ENCODE measurements at places on chromosomes 12 and 14. TPM values are rescaled to one million over a fixed set of nuclear protein-coding genes. Genes with fewer than 3 reads are reported as not detected.

DNA sequence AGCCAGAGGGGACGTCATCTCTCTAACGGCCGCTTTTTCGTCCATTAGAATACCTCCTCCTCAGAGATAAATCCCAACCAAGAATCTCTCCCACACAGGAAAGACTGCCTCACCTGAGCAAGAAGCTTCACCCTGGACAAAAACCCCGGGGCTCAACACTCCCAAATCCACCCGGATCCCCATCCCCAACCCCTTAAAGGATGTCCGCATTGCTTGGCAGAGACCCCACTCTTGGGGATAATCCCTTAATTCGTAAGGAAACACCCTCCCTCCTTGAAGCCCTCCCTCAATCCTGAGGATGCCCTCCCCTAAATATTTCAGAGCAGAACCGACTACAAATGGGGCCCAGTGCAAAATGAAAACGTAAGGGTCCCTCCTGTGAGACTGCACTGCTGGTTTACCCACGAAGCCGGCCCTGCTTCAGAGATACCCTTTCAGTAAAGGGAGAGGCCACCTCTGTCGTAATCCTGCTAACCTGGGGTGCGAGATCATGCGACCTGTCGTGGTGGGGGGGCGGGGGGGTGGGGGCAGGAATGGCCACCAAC lies 655 bp upstream of the DYNLL1 start:
- peak; percentile 38 for DNase-seq

DNA sequence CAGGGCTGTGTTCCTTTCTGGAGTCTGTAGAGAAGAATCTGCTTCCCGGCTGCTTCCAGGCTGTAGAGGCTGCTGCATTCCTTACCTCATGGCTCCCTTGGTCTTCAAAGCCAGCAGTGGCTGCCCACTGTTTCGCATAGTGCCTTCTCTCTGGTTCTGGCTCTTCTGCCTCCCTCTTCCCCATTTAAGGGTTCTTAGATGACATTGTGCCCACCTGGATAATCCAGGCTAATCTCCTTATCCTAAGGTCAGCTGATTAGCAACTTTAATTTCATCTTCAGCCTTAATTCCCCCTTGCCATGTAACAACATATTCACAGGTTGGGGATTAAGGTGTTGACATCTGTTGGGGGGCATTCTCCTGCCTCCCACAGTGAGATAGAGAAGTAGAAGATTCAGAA lies 208.6 kb upstream of the TMTC1 start:
- no peak for DNase-seq

DNA sequence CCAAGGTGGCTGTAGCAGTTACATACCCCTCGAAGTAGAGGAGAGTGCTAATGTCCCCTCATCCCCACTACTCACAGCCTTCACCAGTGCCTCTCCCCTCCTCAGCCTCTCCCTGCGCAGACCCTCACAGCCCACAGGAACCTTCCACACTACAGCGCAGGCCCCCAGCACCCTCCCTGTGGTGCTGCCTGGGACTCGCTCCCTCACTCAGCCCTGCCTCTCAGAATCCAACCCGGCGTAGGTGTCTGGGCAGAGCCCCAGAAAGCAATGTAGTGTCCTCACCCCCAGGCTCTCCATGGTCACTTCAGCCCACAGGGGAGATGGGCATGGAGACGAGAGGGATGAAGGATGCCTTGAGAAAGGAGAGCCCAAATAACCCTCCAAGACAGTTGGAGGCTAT lies 10.9 kb upstream of the ZNF740 start:
- no peak for DNase-seq

- peak; percentile 11 for DNase-seq
These were observed 6.6 kb downstream of the FOXG1 start for GRCh38 chr14:28773176-28773575.

Gene CCDC88C
- total RNA-seq, result 29.8 TPM

Gene MORN3
- 0.41 TPM for total RNA-seq

DNA sequence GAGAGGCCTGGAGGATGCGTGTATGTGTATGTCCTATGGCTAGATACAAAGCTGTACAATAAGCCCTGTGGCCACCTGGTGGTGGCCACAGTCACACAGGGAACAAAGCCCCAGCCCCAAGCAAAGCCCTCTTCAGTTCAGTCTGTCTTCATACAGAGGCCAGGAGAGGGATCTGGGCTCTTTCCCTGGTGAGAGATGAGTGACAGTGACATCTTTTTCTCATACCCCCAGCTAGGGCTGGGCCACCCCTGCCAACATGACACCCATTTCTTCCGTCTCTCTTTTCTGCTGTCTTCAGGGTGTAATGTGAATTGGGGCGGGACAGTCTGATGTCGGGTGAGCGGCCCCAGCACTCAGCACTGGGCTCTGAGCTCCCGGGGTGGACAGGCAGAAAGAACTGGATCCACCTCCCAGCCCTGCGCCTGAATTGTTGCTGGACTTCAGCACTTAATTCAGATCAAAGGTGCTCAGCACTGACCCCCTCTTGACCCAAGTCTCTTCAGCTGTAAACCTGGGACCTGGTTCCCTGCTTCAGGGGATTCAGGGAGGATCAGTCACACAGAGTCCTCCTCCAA lies 59.8 kb downstream of the SERPINA3 start:
- DNase-seq, result no peak

GRCh38 chr12:121713793-121714192 lies 1.2 kb downstream of the TMEM120B start:
- no peak for DNase-seq

DNA sequence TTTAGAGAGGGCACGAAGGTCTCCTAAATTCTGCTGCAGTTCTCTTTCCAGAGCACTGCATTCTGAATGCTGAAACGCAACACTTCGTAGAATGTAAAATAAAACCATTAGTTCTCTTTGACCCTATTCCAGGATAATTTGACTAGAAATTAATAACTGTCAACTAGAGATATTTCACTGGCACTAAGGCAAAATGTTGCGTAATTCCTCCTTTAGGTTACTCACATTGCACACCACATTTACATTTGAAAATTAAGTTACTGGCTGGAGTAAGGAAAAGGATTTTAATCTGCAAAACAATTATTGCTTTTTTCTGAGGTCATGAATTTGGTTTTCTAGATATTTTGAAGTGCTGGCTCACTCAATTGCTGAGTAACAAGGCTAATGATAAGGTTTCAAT lies 58.0 kb upstream of the TRHDE start:
- DNase-seq, result no peak

DNA sequence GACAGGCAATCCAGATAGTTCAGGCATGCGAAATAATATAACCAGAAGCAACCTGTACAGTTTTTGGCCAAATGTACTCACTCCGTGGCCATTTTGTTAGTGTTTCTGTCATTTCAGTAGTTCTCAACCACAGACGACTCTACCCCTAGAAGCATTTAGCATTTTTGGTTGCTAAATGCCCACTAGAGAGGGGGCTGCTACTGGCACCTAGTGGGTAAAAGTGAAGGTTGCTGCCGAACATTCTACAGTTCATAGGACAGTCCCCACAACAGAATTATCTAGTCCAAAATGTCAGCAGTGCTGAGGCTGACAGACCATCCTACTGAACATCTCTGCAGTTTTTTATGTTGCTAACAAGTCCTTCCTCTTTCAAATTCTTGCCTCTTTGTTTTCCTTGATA lies 107.4 kb downstream of the TSHR start:
- peak; percentile 18 for DNase-seq

DNA sequence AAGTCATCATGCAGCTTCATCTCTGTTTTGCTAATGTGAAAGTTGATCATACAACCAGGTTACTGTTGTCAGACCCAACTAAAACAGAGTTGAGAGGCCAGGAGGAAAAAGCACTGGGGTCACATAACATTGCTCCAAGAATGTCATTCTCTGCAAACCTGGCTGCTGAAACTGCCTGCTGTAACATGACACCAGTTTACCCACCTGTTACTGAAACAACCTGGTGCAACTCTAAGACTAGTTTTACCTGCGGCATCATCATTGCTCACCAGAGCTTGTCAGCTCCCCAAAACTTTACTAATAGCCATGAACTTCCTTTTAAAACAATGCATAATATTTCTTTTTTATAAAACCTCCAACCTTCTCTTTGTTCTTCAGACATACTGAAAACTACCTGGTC lies 30.7 kb upstream of the DEGS2 start:
- no peak for DNase-seq

Gene CHMP4A
- total RNA-seq, result 47.6 TPM

Gene POLE2
- total RNA-seq, result 8.0 TPM

DNA sequence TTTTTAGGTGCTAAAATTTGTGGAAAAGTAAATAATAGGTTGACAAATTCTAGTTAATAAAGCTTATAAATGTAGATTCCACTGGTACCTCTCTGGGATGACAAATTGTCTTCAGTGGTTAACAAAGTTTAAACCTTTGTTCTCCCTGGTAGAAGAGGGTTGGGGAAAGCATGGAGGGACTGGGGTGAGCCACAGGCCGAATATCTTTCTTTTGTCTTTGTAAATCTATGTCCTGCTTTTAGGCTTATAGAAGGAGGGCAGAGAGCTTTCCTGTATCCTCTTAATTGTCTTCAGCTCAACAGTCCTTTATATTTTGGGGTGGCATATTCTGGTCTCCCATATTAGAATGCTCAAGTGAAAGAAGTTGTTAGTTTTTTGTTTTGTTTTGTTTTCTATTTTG lies 142.2 kb upstream of the CNOT2 start:
- DNase-seq, result no peak

Gene LBHD2
- total RNA-seq, result not detected

- DNase-seq, result no peak
These were observed 13.1 kb upstream of the NID2 start for GRCh38 chr14:52081964-52082363.

GRCh38 chr14:95365401-95365800 lies 45.7 kb upstream of the CLMN start:
- DNase-seq, result no peak

Gene GNB3
- 5.8 TPM for total RNA-seq

DNA sequence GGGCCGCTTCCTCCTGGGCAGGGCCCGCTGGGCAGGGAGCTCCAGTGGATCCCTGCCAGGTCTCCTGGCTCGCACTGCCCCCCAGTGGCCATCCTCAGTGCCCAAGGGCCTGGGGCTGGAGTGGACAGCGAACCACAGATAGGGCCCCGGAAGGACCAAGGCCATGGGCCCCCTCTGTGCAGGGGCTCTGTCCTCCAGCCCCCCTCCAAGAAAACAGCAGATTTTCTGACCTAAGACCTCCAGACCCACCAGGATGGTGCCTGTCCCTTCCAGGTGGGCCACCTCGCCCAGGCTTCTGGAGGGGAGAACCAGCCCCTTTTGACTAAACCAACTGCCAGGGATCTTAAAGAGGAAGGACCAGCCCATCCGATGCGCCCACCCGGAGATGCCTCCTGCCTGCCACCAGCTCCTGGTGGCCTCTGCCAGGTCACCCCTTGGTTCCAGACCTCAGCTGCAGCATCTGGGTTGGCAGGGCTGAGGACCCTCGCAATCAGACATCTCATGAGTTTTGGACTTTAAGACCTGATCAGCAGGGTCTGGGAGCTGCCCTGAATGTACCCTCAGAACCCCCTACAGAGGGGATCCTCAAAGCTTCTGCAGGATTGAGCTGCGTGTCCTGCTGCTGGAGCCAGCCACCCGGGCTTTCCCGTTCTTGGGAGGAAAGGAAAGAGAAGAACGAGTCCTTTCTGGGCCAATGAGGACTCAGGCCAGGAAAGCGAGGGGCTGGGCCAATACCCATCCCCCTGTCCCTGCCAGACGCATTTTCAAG lies 325.8 kb upstream of the DIO3 start:
- peak; percentile 77 for DNase-seq

DNA sequence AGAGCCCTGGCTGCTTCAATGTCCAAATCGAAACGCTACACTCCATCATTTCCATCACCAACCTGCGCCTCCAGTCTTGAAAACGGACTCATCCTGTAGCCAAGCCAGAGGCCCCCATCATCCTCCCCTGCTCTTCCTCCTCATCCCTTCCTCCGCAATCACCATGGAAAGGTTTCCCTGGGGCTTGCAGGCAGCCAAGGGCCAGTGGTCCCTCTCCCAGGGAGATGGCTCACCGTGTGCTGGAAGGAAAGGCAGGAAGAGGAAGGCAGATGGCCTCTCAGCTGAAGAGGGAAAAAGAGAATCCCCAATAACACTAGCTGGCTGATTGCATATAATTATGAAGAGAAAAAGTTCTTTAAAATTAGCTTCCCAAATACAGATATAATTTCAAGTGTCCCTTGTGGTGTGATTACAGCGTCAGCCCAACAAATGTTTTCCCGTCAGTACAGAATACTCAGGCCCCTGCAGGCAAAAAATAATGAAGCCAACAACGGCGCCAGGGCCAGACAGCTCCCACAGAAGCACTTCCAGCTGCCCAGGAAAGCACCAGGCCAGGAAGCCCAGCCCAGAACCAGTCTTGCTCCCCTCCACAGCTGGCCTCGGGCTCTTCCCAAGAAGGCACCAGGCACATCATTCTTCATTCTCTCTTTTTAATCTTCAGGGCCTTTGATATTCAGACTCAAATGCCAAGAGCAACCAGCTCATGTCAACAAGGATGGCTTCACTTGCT lies 24.7 kb downstream of the ITPK1 start:
- DNase-seq, result peak; percentile 85

Gene GZMH
- total RNA-seq, result not detected

DNA sequence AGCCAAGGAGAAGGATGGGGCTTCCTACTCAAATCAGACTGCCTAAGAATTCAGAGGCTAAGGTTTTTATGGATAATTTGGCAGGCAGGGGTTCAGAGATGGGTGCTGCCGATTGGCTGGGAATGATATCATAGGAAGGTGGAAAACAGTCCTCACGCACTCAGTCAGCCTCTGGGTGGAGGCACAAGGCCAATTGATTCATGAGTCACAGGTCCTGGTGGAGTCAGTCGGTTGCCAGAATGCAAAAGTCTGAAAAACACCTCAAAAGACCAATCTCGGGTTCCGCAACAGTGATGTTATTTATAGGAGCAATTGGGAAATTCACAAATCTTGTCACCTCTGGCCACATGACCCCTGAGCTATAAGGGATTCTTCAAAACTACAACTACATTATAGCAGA lies 105.5 kb downstream of the GXYLT1 start:
- no peak for DNase-seq

GRCh38 chr12:103930787-103931735 lies 851 bp downstream of the HSP90B1 start:
- DNase-seq, result peak; percentile 60

GRCh38 chr14:88599326-88599725 lies 36.5 kb downstream of the ZC3H14 start:
- no peak for DNase-seq

DNA sequence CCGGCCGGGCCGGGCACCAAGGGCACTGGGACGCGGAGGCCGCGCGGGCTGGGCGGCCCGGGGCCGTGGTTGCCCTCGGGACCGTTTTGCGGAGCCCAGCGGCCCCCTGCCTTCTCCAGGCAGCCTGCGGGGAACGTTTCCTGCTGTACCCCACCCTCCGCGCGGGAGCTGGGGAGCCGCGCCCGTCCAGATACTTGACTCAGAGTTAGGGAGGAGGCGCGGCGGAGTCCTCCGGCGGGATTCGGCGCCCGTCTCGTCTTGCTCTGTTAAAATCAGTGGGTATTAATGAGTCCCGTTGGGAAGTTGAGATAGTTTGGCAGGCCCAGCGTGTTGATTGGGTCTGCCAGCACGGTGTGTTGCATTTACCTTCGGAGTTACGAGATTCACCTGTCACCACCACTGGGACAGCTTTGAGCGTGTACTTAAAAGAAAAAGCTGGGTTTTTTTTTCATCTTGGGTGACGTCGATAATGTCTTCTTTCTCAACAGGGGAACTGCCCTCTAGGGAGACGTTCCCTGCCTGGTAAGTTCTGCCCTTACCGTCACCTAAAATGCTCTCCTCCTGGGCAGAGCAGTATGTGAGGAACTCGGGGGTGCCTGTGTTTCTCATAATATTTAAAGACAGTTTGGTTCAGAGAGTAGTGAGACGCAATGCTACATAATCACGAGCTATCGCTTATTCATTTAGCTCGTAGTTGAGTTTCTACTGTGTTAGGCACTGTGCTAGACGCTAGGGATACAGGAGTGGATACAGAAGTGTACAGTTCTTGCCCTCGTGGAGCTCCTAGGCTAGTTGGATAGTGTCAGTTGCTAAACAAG lies 596 bp downstream of the DLST start:
- DNase-seq, result peak; percentile 41

Gene LALBA
- not detected for total RNA-seq

Gene CCDC175
- total RNA-seq, result not detected
